ENCODE measurements at places on chromosomes 7 and 10. TPM values are rescaled to one million over a fixed set of nuclear protein-coding genes. Genes with fewer than 3 reads are reported as not detected.

GRCh38 chr7:142476077-142476476 is 218.2 kb upstream of the PRSS58 start:
- DNase-seq, result no peak

- peak; percentile 49 for DNase-seq
These were observed 82.2 kb downstream of the GTF2IRD1 start for GRCh38 chr7:74535951-74536356.

The OR9A2 gene
- total RNA-seq, result not detected

The MAP3K8 gene
- total RNA-seq, result 2.9 TPM

The PIK3CG gene
- 0.73 TPM for total RNA-seq

The CFAP43 gene
- total RNA-seq, result 0.50 TPM

The PRR15 gene
- not detected for total RNA-seq

The SYT15B gene
- total RNA-seq, result 0.83 TPM

GRCh38 chr10:118405928-118406327 is 63.8 kb upstream of the FAM204A start:
- no peak for DNase-seq

The SEM1 gene
- 27.2 TPM for total RNA-seq

- DNase-seq, result no peak
These were observed 109.4 kb downstream of the PPP1R17 start for GRCh38 chr7:31796375-31796774.

The PNLIPRP1 gene
- total RNA-seq, result 2.5 TPM

The HOXA13 gene
- total RNA-seq, result 0.03 TPM

The VWDE gene
- total RNA-seq, result 0.38 TPM

The SPRN gene
- 0.18 TPM for total RNA-seq

DNA sequence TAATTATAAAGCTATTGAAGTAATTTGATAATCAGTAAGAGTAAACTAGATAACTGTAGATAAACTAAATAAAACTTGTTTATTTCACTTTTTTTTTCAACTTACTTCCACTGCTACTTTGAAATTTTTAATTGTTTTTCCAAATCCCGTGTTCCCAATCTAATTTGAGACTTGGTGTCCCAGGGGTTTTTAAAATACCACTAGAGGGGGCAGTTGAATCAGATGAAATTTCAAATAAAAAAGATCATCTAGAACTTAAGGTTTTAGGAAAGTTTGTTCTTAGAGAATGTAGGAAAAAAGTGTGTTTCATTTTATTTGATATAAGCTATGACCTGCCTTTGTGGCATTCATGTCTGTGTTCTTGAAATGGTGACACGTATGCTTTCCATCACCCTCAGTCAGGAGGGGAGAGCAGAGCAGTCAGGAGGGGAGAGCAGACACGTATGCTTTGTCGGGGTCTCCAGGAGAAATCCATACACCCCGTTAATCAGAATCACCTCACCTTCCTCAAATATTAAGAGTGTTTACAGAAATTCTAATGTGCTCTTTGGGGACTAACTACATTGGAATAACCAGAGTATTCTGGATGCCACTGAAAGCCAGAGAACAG is 49.9 kb downstream of the C10orf67 start:
- no peak for DNase-seq

DNA sequence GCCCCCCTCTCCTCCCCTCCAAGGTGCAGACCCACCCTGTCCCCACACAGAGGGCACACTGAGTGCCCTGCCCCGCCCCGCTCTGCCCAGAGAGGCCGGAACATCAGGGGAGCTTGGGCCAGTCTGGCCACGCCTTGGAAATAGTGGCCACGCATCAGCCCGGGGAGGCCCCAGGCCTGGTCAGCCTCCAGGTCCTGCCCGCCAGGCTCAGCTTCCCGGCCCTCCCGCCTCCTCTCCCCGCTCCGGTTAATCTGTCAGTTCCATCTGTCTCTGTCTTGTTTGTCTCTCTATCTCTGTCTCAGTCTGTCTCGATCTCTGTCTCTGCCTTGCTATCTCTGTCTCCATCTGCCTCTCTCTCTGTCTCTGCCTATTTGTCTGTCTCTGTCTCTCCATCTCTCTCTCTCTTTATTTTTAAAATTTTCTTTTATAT is 28.9 kb upstream of the TNRC18 start:
- DNase-seq, result no peak

DNA sequence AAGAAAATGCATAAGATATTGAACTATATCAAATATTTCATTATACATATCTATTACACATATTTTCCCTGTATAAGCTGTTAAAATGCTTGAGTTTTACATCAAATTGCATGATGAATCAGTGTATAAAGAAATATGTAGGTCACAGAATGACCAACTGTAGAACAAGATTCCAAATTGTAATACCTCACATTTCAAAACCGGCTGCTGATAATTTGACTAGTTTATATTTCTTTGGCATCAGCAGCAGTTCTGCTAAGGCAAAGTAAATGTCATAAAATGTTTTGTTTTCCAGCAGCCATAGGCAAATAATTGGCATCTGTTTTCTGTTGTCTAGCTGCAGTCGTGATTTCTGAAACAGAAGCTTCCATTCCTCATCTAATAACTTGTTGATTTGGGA is 633.9 kb downstream of the ARL4A start:
- no peak for DNase-seq

All from left lobe of liver (tissue), 2 donors.